ENCODE measurements at places on chromosomes 5 and 9. TPM values are rescaled to one million over a fixed set of nuclear protein-coding genes. Genes with fewer than 3 reads are reported as not detected.

TNFSF15 gene
- 0.59 TPM for total RNA-seq

HAPLN1 gene
- 1.6 TPM for total RNA-seq

TMC1 gene
- 0.69 TPM for total RNA-seq

TMEFF1 gene
- total RNA-seq = 4.7 TPM

GALNT12 gene
- 2.8 TPM for total RNA-seq

GRCh38 chr5:61464512-61464911, 132.5 kb downstream of the ZSWIM6 start:
- no peak for DNase-seq

GRCh38 chr5:113058706-113059226, 82.2 kb downstream of the DCP2 start:
- no peak for DNase-seq

- no peak for DNase-seq
Observed at GRCh38 chr9:9352877-9353481, 1259.8 kb downstream of the PTPRD start.

Data from skin of body (tissue), 3 donors.